ENCODE measurements at places on chromosomes 12 and 14.

DNA sequence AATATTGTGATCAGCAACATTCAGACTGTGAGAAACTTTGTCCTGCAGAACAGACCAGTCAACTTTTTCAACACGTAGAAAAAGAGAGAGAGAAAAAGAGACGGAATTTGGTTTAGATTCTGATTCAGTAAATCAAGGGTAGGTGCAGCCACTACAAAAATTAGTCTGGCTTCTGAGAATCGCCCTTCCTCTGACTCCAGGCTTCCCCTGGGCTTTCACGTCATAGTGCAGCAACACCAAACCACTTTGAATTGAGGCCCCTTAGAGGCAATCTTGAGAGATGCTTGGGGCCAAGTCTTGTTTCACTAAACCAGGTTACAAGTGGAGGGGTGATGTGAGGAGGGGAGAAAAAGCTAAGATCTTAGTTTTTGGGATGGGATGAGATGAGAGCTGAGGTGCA is 37.5 kb upstream of the PTGR2 start:
- DNase-seq, result no peak

DNA sequence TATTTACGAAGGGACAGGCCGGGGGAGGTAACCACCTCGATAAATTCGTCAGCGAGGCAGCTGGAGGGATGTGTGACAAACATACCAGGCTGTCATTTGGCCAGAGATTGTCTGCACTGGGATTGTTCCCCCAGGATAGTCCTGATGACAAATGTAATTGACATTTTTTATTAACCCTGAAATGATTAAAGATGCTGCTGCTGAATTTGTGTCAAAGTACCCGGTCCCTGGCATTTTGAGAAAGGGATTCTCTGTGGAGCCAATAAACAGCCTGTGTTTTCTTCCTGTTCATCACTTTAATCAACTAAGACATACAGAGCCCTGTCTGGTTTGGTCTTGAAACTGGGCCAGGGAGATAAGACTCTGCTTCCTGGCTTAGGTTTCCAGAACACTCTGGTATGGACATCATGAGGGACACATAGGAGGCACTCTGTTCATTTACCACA is 117.6 kb downstream of the SLC25A47 start:
- DNase-seq, result no peak

GRCh38 chr14:49880267-49881064 is 12.4 kb upstream of the ARF6 start:
- no peak for DNase-seq

DNA sequence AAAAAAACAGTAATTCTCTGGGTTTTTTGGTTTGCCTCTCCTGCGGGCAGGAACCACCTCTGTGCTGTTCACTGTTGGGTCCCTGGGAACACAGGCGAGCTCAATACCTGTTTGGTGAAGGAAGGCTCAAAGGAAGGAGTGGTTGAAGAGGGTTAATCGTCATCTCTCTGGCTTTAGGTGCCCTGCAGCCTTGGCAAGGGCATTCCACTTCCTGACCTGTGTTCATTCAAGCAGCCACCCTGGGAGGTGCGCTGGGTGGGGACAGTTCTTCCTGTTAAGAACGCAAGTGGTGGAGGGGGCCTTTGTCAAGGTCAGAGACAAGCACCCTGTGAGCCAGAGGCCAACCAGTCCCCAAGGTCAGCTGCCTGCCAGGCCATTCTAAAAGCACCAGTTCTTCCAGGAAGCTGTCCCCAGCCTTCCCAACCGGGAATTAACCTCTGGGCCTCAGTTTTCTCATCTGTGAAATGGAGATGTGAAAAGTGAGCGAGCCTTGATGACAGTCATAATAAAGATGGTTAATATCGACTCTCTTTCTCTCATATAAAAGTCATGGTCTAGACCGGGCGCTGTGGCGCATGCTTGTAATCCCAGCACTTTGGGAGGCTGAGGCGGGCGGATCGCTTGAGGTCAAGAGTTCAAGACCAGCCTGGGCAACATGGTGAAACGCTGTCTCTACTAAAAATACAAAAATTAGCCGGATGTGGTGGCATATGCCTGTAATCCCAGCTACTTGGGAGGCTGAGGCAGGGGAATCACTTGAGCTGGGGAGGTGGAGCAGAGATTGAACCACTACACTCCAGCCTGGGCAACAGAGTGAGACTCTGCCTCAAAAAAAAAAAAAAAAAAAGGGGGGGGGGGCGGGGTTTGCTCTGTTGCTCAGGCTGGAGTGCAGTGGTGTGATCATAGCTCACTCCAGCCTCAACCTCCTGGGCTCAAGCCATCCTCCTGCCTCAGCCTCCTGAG is 6.1 kb downstream of the RHOF start:
- DNase-seq, result no peak

- DNase-seq, result peak; percentile 78
These were observed 29.2 kb downstream of the ZCCHC8 start for GRCh38 chr12:122471324-122472226.

DNA sequence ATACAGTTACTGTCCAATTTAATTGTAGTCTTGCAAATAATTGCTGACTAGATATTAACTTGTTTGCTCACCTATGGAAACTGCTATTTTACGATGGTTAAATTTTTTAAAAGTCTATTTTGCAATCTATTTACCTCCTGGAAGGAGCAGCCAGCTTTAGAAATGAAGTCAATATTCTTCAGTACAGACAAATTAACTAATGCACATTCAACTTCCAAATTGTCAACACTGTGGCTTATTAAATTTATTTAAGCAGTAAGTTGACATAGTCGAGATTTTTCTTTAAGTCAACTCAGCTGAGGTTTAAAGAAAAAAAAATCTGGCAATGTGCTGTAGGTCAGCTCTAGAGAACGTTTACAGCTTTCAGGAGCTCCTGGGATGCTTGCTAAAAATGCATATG is 221.2 kb downstream of the SSPN start:
- no peak for DNase-seq

DNA sequence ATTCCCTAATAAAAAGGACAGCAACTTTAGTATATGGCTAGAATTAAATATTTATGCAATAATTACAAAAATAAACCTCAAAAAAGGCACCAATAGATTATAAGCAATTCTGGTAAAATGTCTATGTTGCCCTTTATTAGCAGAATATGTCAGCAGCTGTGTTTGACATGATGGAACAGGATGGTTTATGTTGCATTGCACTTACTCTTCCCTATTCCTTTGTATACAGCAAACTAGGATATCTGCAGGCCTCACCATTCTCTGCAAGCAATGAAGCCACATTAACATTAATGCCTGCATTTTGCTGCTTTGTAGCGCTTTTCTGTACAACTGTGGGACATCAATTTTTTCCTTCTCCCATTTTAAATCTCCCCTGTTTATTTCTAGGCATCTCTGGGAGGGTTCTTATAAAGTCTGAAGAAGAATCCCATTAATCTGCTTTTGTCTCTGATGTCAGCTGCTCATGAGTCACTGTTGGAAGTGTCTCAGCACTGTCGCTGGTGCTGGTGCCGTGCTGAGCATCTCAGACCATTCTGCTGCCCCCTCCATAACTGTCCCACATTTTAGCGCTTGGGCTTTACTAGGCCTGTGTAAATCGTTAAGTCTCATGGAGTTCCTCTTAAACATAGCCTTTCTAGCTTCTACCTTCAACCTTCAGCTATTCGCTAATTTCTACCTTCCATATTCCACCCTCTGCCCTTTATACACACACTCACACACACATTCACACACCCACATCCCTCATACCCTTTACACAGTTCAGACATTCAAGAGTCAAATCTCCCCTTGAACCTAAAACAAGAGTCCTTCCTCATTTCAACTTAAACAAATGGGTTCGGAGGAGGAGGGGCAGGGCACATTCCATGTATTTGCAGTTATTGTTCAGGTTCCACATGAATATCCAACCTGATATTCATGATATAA is 64.4 kb upstream of the TRHDE start:
- DNase-seq, result no peak

DNA sequence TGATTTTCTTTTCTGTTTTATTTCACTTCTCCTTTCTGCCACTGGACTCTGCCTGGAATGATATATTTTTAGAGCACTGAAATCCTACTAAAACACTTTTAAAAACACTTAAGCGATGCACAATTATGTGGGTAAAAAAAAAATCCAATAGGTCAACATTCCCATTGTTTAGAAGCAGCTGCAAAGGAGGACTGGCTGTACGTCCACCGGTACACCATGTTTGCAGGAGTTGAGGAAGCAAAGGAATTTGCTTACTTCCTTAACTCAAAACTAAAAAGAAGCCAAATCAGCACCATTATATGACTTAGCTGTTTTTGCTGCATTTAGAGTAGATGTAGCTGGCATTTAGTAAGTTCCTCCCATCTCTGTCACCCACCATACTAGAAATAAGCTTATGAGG is 186.8 kb upstream of the TMTC1 start:
- no peak for DNase-seq
